Right lung (tissue), 10 donors: ENCODE measurements at places on chromosomes 1 and 21. TPM values are rescaled to one million over a fixed set of nuclear protein-coding genes. Genes with fewer than 3 reads are reported as not detected.

HSD11B1 gene
- polyA plus RNA-seq = 4.6 TPM

- no peak for DNase-seq
These were observed 49.0 kb downstream of the LRRC53 start for GRCh38 chr1:74463333-74463988.

GRCh38 chr1:222817529-222817928, 2.7 kb downstream of the DISP1 start:
- no peak for DNase-seq

- DNase-seq = no peak
These were observed 26.4 kb downstream of the ANGPTL1 start for GRCh38 chr1:178844436-178844835.

- no peak for DNase-seq
These were observed 23.4 kb downstream of the CSF1 start for GRCh38 chr1:109933856-109934711.

DNA sequence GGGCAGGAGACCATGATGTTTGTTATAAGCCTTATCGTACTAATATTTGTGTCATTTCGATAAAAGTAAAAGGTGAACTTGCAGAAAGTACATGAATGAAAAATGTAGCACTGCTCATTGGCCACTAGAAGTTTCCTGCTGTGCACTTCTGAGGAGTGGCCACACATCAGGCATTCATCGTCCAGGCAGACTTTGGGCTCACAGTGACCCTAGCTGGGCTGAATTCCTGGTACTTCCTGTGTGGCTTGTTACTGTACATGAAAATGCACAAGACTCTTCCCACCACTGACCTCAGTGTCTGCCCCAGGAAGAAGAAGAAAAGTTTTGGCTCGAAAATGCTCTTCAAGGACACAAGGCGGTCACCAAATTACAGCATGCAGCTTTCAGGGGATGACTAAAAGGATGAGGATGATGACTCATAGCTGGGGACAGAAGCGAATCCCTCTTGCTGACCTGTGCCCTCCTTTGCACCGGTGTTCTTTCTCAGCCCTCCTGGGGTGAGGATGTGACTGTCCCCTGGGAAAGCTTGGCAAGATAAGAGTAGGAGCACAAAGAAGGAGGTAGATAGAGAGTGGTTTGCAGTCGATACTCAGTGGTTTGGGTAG, 252.4 kb upstream of the KAZN start:
- no peak for DNase-seq

DNA sequence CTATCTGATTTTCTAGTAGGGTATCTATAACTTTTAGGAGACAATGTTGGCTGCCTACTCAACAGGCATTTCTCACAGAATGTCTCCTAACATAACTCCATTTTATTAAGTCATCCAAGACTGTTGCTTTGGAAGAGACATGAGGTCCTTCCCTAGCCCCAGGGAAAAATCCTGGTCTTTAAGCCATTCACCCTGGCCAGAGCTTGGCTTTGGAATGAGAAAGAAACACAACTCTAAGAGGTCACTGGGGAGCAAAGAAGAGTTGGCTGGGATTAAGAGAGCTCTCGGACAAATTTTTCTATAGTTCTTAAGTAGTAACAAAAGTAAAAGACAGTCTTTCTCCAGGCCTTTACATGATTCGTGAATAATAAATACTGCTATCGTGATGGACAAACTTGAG, 57.9 kb downstream of the PCNX2 start:
- DNase-seq = no peak
